ENCODE measurements at places on chromosomes 7 and 10.

- no peak for DNase-seq
These were observed 496.8 kb upstream of the AKR1E2 start for GRCh38 chr10:4329225-4329624.

DNA sequence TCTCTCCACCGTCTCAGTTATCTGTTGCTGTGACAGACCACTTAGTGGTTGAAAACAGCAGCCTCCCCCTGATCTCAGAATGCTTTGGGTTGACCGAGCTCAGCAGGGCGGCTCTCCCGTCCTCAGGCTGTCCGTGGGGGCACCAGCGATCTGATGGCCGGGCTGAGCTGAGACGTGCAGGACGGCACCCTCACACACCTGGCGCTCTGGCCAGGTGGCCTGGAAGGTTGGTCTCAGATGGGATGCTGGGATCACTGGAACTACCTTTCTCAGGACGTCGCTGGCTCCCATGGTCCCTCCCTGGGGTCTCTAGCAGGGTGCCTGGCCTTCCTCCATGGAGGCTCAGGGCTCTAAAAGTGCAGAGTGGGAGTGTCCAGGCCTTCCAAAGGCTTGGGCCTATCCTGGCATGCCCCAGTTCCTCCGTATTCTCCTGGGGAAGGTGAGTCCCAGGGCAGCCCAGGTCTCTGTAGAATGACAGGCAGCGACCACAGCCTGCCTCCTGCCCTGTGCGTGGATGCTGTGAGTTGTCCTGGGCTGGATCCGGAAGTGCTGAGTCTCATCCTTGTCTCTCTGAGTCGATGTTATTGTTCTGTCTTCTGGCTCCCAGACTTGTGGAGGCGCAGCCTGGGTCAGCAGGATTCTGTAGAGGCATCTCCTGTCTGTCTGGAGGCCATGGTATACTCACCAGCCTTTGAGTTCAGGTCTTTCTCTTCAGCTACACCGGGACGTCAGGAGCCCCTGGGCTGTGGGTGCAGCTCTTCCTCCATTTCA lies 12.2 kb upstream of the PWWP2B start:
- DNase-seq: no peak

GRCh38 chr7:76009672-76010600 lies 15.5 kb upstream of the TMEM120A start:
- no peak for DNase-seq

GRCh38 chr10:88032566-88032965 lies 169.1 kb downstream of the PTEN start:
- DNase-seq: no peak

- DNase-seq: no peak
These were observed 124.6 kb upstream of the PPP1R9A start for GRCh38 chr7:94782777-94783176.

DNA sequence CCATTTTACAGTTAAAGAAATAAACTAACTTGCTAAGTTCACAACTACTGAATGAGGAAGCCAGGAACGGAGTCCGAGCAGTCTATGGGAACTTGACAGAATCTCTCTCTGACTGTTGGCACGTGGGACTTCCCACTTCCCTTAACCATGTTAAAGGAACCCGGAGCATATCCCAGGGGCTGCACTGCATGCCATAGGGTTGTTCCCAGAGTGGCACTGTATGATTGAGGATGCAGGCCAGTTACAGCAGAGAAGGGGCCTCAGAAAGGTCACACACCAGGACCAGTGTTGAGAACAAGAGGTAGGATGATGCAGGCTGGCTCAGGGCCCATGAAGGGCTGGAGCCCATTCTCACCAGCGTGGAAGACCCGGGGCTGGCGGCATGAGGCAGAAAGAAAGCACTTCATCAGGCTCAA lies 201.8 kb downstream of the NSUN6 start:
- DNase-seq: no peak

- no peak for DNase-seq
These were observed 327.8 kb downstream of the WDR11 start for GRCh38 chr10:121179006-121179405.

DNA sequence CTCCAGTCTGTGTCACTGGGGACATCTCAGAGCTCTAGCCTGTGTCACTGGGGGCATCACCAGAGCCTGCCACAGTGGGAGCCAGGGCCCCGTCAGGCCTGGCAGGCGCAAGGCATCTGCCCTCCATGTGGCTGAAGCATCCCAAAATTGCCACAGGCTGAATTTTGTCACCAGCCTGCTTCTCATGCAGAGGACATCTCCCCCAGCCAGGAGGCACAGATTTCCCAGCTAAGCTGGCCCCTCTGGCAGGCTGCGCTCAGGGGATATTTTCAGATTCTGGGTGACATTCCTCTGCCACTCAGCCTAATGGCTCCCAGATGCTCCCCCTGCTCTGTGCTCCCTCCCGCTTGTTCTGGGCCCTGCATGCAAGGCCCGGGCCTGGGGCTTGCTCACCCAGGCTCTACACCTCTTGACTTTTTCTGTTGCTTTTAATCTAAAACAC lies 64.6 kb downstream of the COL13A1 start:
- DNase-seq: no peak

- no peak for DNase-seq
These were observed 14.3 kb downstream of the CHST3 start for GRCh38 chr10:71978476-71978875.

GRCh38 chr7:7761340-7761973 lies 43.0 kb upstream of the RPA3 start:
- no peak for DNase-seq

DNA sequence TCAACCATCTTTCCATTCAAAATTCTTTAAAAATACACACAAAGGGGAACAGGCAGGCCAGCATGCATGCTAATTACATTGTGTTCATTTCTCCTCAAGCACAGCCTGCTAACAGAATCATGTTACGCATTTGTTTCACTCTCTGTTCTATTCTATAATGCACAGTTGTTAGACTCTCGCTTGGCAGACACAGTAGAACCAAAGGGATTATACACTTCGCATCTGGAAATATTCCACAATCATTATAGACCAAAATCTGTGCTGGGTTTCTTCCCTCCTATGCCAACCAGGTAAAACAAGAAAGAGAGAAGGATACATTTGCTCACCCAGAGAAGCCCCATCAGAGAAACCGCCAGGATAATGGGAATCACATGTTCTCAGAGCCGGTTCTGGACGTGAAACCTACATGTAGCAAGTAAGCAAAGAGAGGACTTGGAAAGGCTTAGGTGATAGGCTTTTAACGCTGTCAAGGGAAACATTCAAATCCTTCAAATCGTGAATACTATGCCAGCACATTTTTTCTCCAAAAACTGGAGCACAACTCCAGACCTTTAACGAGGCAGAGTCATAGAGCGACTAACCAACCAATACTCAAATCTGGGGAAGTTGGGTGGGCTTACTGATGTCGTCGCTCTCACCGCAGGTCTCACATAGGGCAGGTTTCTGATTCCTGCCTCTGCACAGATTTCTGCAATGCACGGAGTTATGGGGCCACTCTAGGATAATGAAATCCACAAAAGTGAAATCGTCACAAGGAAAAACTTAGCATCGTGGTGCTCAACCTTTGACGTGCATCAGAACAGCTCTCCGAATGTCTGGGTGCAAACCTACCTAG lies 380.5 kb upstream of the AUTS2 start:
- no peak for DNase-seq

- DNase-seq: no peak
These were observed 7.9 kb downstream of the CPED1 start for GRCh38 chr7:120996333-120996987.

DNA sequence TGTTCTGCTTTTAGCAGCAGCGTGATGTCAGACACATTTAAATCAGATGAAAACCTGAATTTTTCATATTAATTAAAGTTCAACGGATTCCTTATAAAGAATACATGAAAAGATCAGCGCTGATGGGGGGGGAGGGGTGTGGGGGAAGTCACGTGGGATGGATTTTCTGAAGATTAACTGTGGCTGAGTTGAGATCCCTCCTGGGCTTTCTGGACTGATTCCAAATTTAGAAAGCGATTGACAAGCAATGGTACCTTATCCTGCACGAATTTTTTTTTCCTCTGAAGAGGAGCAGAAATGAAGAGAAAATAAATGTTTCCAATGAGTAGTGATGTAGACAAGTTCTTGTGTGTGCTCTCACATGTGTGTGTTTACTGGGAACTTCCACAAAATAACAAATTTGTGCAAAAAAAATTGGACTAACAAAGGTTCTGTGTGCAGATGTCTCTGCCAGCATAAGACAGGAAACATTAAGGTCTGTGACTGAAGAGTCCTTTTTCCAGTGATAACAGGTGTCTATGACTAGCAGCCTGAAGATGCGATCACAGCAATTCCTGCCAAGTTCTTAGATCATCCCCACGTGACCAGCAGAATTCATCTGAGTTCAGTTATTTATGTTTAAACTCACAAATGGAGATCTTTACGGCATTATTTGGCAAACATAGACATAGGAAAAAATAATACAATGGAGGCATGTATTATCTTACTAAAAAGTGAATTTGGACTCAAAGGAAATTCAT lies 585.2 kb upstream of the CELF2 start:
- no peak for DNase-seq

- no peak for DNase-seq
These were observed 39.3 kb downstream of the SEPTIN7 start for GRCh38 chr7:35839860-35840854.

- no peak for DNase-seq
These were observed 1053.9 kb downstream of the CNTNAP2 start for GRCh38 chr7:147170341-147171012.

- DNase-seq: no peak
These were observed 43.4 kb downstream of the FOXL3 start for GRCh38 chr7:333393-333764.

GRCh38 chr10:129498680-129499079 lies 31.6 kb downstream of the MGMT start:
- no peak for DNase-seq

DNA sequence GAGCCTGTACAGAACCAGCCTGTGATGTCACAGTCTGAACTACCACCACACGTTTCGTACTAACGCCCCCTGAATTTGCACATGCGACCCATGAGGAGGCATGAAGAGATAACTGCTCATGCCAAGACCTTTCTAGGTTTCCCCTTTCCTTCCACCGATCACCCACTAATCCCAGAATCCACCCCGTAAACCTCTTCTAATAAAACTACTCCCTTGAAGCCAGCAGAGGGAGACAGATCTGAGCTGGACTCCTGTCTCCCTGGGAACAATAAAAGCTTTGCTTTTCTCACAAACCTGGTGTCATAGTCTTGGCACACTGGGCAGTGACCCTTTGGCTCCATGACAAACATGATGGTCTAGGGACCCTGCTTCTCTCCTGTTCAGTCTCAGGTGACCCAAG lies 144.5 kb downstream of the FRMD4A start:
- DNase-seq: no peak

DNA sequence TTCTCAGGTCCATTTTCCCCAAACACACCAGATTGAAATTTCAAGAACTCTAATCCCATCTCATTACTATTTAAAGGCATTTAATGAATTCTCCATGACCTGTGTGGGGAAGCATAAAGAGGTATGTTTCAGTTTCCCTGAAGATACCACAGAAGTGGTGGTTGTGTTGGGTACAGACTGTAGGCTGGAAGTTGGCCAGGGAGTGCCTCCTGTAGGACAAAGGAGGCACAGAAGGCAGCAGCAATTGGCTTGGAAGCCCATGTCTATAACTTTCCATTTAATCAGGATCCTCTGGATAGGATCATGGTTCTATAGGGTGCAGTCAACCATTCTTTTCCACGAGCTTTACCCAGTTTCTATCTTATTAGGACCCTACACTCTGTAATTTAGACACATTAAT lies 8.6 kb upstream of the BET1 start:
- DNase-seq: no peak

- no peak for DNase-seq
These were observed 41.7 kb downstream of the RASGEF1A start for GRCh38 chr10:43225004-43225786.

DNA sequence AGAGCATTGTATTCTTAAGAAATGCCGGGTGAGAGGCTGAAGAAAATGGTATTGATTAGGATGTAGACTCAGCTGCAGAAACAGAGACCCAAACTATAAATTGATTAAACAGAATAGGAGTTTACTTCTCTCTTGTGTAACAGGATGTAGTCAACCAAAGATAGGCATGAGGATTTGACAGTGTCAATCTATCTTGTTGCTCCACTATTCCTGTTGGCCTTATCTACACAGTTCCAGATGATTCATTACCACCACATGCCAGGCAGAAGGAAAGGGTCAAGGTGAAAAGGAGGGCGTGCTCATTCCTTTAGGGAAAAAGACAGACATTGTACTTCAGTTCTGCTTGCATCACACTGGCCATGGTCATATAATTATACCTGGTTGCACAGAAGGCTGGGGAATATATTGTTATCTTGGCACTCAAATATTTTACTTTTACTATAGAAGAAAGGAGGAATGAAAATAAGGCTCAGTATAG lies 11.9 kb upstream of the DMTF1 start:
- DNase-seq: no peak

DNA sequence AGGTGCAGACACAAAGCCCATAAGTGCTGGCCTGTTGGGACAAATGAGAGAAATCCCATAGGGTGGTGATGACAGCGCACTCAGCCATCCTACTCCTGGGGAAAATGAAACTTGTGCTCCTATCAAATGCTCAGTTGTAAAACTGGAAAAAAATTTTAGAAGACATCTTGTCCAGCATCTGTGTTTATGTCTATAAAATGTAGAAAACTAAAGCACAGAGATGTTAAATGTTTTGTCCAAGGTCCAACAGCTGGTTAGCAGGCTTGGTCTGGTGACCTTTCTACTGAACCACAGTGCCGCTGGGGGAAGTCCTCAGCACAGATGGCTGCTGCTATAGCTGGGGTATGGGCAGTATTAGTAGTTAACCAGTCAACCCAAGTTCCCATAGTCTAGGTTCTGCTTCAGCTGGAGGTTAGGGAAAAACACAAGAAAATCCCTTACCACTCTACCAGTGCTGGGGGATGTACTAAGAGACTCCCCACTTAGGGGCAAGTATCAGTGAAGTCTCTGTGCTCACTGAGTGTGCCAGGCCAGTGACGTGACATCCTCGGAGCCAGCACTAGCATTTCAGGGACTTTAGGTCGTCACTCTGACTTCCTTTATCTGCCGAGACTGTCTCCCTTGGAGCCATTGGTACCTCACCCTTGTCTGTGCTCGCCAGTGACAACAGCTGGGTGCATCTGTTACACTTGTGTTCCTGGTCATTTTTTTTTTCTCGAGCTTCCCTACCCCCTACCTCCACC lies 1.9 kb downstream of the TSPAN33 start:
- DNase-seq: peak; percentile 44

GRCh38 chr7:2681929-2682799 lies 5.8 kb upstream of the AMZ1 start:
- DNase-seq: no peak

GRCh38 chr10:4765428-4765827 lies 60.6 kb upstream of the AKR1E2 start:
- DNase-seq: no peak

DNA sequence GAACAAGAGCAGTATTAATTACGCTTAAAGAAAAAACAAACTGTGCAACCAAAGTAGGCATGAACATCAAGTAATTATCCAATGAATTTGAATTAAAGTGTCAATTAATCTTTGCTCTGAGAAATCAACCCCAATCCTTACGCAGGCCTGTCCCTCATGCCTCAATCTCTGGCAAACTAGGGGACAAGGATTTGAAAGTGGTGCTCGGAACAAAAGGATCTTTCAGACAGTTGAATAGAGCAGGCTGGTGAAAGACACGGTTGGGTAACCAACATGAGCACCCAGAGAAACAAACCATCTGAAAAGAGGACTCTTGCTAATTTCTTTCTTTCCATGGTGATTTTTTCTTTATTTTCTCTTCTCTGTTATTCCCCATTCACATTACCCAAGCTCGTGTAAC lies 203.5 kb upstream of the PHF14 start:
- DNase-seq: no peak

GRCh38 chr7:40572810-40573465 lies 438.1 kb downstream of the SUGCT start:
- DNase-seq: no peak

GRCh38 chr7:19181634-19182033 lies 36.4 kb upstream of the FERD3L start:
- DNase-seq: no peak
